ENCODE measurements at places on chromosomes 4 and X. TPM values are rescaled to one million over a fixed set of nuclear protein-coding genes. Genes with fewer than 3 reads are reported as not detected.

TMEM154 gene
- 70.9 TPM for total RNA-seq

RTL3 gene
- total RNA-seq, result not detected

- H3K4me3 ChIP-seq, result no peak overlapping the region
- no peak for DNase-seq
- peaks cover 4% of the 10 kb centered on the region for H3K4me1 ChIP-seq
- H3K36me3 ChIP-seq, result no peaks in the 10 kb centered on the region
- no peaks in the 10 kb centered on the region for H3K27me3 ChIP-seq
- H3K27ac ChIP-seq, result no peak overlapping the region
Measured at GRCh38 chr4:72375073-72375736, 193.8 kb downstream of the ADAMTS3 start.

DNA sequence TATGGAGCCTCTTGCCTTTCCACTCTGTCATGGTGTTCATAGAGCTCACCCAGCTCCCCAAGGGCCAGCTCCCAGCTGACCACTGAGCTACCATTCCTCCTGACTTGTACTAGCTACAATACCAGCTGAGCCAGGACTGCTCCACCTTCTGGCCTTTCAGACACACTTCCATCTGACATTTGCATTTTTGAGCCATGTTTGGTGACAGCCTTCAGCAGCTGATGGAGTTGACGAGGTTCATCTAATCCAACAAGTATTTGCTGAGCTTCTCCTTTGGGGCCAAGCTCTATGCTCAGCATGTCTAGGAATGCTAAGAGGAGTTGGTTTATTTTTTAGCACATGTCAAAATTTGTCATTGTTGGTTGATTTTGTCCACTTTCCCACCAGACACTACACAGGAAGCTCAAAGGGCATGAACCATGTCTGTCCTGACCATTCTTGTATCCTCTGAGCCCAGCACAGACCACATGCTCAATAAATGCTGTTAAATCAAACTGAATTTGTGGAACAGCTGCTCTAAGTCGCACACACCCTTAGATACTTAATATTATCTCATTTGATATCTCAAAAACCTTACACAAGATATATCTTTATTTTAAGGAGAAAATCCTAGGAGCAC lies 142.6 kb upstream of the PPARGC1A start:
- no peak for DNase-seq
- no peaks in the 10 kb centered on the region for H3K27me3 ChIP-seq
- no peaks in the 10 kb centered on the region for H3K36me3 ChIP-seq
- no peak overlapping the region for H3K27ac ChIP-seq

GRCh38 chrX:44747969-44748368 lies 95.9 kb upstream of the DUSP21 start:
- H3K36me3 ChIP-seq, result no peaks in the 10 kb centered on the region
- DNase-seq, result no peak
- no peak overlapping the region for H3K27ac ChIP-seq
- H3K4me1 ChIP-seq, result peaks cover 4% of the 10 kb centered on the region
- H3K27me3 ChIP-seq, result no peaks in the 10 kb centered on the region

GRCh38 chr4:139526928-139527327 lies 29.1 kb downstream of the SETD7 start:
- H3K27ac ChIP-seq, result no peak overlapping the region
- no peak overlapping the region for H3K4me3 ChIP-seq
- no peaks in the 10 kb centered on the region for H3K27me3 ChIP-seq

DNA sequence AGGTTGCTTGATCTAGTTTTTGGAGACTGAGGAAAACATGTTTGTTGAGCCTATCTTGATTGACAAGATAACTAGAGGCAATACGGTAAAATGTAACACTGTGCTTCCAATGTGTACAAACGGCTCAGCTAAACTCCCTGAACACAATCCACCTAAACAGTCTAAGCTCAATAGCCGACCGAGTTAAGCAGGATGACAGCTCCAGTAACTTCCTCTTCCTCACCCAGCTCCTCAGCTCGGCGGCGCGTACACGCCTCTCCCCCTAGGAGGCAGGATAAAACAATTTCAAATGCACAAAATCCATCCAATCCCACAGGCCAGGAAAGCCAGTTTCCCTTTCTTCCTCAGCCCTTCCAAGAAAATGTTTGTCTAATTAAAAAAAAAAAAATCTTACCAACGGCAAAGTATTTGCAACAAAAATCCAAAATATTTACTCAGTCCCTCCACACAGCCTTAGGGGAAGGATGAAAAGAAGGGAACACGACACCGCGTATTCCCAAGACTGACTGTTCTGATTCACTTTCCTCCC lies 1.0 kb downstream of the CNOT6L start:
- H3K27me3 ChIP-seq, result peaks cover 3% of the 10 kb centered on the region
- H3K27ac ChIP-seq, result peak overlapping the region; percentile 99
- H3K4me3 ChIP-seq, result peak overlapping the region; percentile 93
- no peak for DNase-seq
- H3K36me3 ChIP-seq, result no peaks in the 10 kb centered on the region

DNA sequence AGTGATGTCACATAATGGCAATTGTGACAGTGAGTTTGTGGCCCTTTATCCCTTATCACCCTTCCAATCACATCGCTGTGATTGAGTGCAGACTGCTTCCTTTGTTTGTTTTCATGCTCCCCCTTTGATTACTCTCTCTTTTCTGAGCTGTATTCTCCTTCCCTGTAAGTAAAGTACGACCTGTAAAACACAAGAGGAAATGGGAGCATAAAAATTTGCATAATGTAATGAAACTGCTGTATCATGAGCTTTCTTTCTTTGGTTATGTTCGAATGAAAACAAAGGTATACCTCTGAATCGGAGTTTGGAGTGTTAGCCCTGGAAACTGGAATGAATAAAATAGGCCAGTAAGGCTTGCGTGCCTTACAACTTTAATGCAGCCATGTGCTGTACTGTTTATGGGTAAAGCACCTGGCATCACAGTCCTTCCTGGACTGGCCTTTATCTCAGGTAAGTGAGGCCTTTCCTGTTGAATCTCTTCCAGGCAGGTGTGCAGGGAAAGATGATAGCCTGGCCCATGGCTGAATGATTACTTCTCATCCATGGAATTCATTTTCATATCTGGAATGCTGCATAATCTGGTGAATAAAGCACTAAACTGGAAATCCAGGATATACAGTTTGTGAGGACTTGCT lies 26.6 kb upstream of the HS3ST1 start:
- H3K4me3 ChIP-seq, result no peak overlapping the region
- peaks cover 9% of the 10 kb centered on the region for H3K4me1 ChIP-seq
- no peak overlapping the region for H3K27ac ChIP-seq
- H3K36me3 ChIP-seq, result no peaks in the 10 kb centered on the region
- no peak for DNase-seq

DNA sequence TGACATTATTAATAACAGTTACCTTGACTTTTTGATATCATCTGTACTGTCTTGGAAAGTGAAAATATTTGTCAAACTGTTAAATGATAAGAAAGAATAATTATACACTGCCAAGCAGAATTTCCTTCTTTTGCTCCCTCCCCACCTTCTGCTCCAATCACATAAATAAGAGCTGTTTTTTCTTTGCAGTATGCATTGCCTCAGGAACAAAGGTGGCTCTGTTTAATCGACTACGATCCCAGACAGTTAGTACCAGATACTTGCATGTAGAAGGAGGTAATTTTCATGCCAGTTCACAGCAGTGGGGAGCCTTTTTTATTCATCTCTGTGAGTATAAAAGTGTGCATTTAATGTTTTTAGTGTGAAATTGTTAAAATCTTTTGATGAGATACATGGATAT lies 66.1 kb downstream of the CCKAR start:
- H3K27me3 ChIP-seq, result no peaks in the 10 kb centered on the region
- H3K4me1 ChIP-seq, result peaks cover 14% of the 10 kb centered on the region
- peaks cover 35% of the 10 kb centered on the region for H3K36me3 ChIP-seq
- no peak overlapping the region for H3K27ac ChIP-seq
- DNase-seq, result no peak

- no peaks in the 10 kb centered on the region for H3K27me3 ChIP-seq
- H3K4me1 ChIP-seq, result peaks cover 6% of the 10 kb centered on the region
- H3K4me3 ChIP-seq, result no peak overlapping the region
- H3K27ac ChIP-seq, result no peak overlapping the region
- DNase-seq, result no peak
- H3K36me3 ChIP-seq, result peaks cover 11% of the 10 kb centered on the region
Measured at GRCh38 chrX:49978176-49978575, 55.8 kb downstream of the CLCN5 start.

DNA sequence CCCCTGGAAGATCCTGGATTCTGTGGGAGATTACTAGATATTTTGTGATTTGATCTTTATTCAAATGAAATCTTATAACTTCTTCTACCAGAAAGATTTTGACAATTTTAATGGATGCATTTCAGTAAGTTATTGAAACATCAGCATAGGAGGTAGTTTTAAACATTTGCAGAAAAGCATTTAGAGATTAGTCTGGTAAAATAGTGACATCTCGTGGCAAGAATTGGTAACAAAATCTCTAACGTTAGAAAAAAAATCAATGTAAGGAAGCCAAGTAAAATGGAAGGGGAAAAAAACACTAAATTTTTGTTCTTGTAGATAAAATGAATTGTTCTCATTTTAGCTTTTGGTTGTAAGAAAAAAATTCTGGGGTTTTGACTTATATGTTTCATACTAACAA lies 73.3 kb downstream of the TASL start:
- no peak for DNase-seq
- no peak overlapping the region for H3K27ac ChIP-seq
- H3K4me1 ChIP-seq, result peaks cover 5% of the 10 kb centered on the region
- H3K36me3 ChIP-seq, result no peaks in the 10 kb centered on the region
- H3K4me3 ChIP-seq, result no peak overlapping the region

GRCh38 chr4:13966231-13967195 lies 339.0 kb upstream of the BOD1L1 start:
- DNase-seq, result no peak
- peaks cover 13% of the 10 kb centered on the region for H3K4me1 ChIP-seq
- no peaks in the 10 kb centered on the region for H3K36me3 ChIP-seq
- no peak overlapping the region for H3K4me3 ChIP-seq
- no peak overlapping the region for H3K27ac ChIP-seq

DNA sequence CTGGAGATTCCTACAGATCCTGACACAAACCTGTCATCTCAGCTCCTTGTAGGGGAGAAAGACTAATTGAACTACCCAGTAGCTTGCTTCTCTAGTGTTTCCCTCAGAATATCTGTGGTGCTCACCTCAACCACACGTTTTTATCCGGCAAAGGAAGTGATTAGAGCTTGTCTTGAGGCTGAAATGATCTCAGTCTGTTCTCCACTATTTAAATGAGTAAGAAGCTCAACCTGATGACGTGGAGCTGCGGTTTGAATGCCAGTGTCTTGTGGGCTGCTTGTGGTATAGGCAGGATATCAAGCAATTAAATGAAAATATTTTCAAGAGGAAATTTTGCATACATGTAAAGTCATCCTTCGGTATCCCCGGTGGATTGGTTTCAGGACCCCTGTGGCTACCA lies 270.2 kb downstream of the TLL1 start:
- H3K27ac ChIP-seq, result no peak overlapping the region
- no peak for DNase-seq

GRCh38 chrX:119698845-119699244 lies 5.9 kb upstream of the SEPTIN6 start:
- H3K27ac ChIP-seq, result no peak overlapping the region
- peaks cover 5% of the 10 kb centered on the region for H3K4me1 ChIP-seq
- H3K27me3 ChIP-seq, result peaks cover 6% of the 10 kb centered on the region
- no peaks in the 10 kb centered on the region for H3K36me3 ChIP-seq
- no peak overlapping the region for H3K4me3 ChIP-seq

DNA sequence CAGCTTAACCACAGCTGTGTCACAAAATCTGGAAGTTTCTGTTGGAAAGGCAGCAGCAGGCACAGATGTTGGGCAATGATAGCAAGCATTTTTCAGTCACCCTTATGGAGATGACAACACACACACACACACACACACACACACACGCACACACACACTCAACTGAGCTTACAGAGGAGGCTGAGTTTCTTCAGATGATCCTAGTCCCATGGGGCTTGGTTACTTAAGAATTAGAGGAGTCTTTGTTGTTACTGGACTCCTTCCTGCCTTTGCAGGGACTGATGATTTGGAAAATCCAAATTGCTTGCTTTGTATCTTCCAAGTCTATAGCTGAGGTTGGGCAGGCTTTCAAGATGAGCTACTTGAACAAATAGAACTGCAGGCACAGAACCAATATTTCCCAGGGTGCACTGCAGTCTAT lies 740.1 kb upstream of the PITX2 start:
- H3K4me3 ChIP-seq, result no peak overlapping the region
- H3K27ac ChIP-seq, result no peak overlapping the region
- H3K4me1 ChIP-seq, result no peaks in the 10 kb centered on the region
- DNase-seq, result no peak
- H3K36me3 ChIP-seq, result no peaks in the 10 kb centered on the region
- H3K27me3 ChIP-seq, result no peaks in the 10 kb centered on the region

DNA sequence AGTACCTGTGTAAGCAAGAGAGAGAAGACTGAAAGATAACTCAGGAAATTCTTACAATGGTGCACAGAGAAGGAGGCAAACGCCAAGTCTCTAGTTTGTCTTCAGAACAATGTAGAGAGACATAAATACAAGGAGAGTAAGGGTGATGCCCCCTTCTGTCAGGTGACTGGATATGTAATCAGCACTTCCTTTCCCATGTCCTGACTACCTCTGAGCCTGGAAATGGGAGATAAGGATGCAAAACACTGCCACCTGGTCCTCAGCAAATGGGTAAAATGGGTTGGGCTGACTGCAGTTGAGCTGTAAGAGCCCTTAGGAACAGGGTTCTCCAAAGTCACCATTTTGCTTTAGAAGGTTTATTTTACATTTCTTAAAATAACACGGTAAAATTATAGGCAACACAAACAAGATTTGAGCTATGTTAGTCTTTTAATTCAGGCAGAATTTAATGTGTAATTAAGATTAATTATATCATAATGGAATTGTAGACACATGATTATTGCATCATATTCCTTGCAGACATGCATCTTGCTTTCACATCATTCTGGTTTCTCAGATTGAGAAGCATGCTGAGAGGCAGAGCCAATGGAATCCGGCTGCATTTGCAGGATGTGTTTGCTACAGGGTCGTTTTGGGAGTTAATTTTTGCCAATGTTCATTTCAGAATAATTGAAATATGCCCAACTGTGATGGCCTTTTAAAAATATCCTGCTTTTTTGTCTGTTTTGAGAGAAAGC lies 37.2 kb upstream of the ARX start:
- H3K4me1 ChIP-seq, result peaks cover 10% of the 10 kb centered on the region
- no peak overlapping the region for H3K4me3 ChIP-seq
- H3K27me3 ChIP-seq, result peaks cover 9% of the 10 kb centered on the region
- no peak for DNase-seq
- H3K36me3 ChIP-seq, result no peaks in the 10 kb centered on the region

GRCh38 chr4:102778720-102779119 lies 18.0 kb upstream of the MANBA start:
- H3K36me3 ChIP-seq, result no peaks in the 10 kb centered on the region
- no peak for DNase-seq
- peak overlapping the region; percentile 69 for H3K27ac ChIP-seq
- H3K4me1 ChIP-seq, result no peaks in the 10 kb centered on the region
- no peaks in the 10 kb centered on the region for H3K27me3 ChIP-seq

- no peak overlapping the region for H3K27ac ChIP-seq
- H3K4me3 ChIP-seq, result no peak overlapping the region
- no peaks in the 10 kb centered on the region for H3K36me3 ChIP-seq
- no peaks in the 10 kb centered on the region for H3K27me3 ChIP-seq
- no peaks in the 10 kb centered on the region for H3K4me1 ChIP-seq
- DNase-seq, result no peak
Measured at GRCh38 chr4:137956256-137956655, 285.9 kb downstream of the SLC7A11 start.

- H3K27ac ChIP-seq, result peak overlapping the region; percentile 38
- no peak for DNase-seq
- H3K4me3 ChIP-seq, result no peak overlapping the region
Measured at GRCh38 chr4:149008415-149009025, 566.3 kb upstream of the NR3C2 start.

- H3K27ac ChIP-seq, result no peak overlapping the region
- H3K4me1 ChIP-seq, result no peaks in the 10 kb centered on the region
- H3K4me3 ChIP-seq, result no peak overlapping the region
- H3K36me3 ChIP-seq, result no peaks in the 10 kb centered on the region
Measured at GRCh38 chrX:22081475-22082092, 49.5 kb downstream of the PHEX start.

Measured in type B pancreatic cell (in vitro differentiated cells).